ENCODE measurements at places on chromosomes 3 and 15.

GRCh38 chr3:123098426-123099330 lies 31.9 kb downstream of the PDIA5 start:
- no peak for DNase-seq

GRCh38 chr3:122515870-122516269 lies 1.1 kb upstream of the KPNA1 start:
- DNase-seq: no peak

DNA sequence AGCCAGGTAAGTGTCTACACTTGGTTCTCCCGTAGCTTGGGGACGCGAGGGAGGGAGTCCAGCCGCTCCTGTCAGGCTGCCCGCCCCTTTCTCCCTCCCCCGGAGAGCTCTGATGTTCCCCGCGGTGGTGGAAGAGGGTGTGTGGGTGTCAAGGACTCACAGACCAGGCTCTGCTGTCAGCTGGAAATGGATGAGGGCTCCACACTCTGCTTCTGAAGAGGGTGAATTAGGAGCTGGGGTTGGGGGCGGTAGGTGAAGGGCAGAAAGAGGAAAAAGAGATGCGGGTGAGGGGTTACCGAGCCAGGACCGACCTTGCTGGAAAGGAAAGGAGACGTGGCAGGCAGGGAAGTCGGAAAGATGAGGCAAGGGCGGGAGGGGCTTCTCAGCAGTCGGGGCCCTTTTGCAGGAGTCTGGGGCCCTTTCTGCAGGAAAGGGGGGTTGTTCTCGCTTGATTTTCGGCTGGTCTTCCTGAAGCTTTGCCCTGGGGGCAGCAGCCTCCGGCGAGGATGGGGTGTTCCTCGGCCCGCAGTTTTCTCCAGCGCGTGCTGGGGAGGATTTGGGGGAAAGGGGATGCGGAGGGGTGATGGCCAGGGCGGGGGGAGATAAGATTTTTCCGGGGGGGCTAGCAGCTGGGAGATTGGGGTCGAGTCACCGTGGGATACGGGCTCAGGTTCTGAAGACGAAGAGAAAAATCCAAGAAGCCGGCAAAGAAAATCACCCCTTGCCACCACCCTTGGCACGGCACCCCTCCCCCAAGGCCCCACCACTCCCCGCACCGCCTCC lies 602 bp upstream of the BAHD1 start:
- no peak for DNase-seq

- DNase-seq: no peak
Measured at GRCh38 chr15:99182791-99183190, 66.6 kb downstream of the TTC23 start.
